ENCODE measurements at places on chromosomes 2 and 18.

DNA sequence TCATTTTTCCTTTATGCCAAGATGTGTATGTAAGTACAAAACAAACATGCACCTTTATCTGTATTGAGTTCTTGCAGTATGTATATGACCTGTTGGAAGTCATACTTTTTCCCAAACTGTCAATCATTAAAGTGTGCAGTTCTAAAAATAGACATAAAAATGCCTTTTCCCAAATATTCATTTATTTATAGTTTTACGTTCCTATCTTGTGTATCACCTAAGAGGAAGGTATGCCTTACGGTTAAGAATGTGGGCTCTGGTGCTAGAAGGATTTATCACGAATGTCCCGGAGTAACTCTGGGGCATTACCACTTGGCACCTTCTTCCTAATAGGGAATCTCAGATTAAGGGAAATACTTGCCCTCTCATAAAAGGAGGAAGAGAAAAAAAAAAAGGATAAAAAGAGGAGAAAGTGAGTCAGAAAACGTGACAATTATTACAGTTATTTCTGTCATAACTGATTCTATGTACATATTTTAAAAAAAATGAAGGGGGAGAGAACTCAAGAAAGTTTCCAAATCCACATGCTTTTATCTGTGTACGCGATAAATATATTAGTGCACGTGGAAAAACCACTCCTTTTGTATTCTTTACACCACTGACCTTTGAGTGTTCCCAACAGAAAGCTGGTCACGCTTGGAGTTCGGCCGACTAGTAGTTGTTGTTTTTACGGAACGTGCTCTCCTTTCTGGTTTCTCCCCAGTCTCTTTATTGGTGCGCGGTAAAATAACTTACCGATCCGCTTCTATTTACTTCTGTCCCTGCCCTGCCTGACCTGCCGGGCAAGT, 721 bp downstream of the MCEE start:
- no peak for DNase-seq

GRCh38 chr2:72326759-72327158, 179.1 kb upstream of the CYP26B1 start:
- no peak for DNase-seq

GRCh38 chr2:65710779-65711295, 278.4 kb upstream of the SPRED2 start:
- DNase-seq, result no peak

DNA sequence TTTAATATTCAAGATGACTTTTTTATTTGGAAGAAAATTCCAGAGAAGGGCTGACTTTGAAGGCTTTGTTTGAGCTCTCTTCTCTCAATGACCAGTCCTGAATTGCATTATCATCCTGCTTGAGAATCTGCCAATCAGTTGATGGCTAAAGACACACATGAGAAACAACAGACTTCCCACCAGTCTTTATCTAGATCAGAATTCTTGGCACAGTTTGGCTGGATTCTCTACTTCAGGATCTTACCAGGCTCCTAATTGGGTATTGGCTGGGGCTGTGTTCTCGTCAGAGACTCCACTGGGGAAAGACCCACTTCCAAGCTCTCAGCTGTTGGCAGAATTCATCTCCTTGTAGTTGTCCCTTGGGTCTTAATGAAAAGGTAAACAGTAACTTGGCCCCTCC, 86.0 kb downstream of the WDSUB1 start:
- no peak for DNase-seq

- DNase-seq, result no peak
Measured at GRCh38 chr2:173249661-173250641, 104.7 kb upstream of the CDCA7 start.

GRCh38 chr2:232576995-232577394, 26.5 kb downstream of the EIF4E2 start:
- DNase-seq, result no peak

DNA sequence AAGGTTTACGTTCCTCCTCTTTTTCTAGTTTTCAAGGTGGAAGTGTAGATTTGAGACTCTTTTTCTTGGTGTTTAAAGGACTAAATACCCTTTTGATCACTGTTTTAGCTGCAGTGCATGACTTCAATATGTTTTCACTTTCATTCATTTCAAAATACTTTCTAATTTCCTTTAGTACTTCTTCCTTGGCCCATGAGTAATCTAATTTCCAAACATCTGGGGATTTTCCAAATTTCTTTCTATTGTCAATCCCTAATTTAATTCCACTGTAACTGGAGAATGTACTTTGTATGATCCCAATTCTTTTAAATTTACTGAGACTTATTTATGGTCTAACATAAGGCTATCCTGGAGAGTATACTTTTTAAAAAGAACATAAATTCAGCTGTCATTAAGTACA, 3.8 kb upstream of the RHBDD1 start:
- DNase-seq, result no peak

DNA sequence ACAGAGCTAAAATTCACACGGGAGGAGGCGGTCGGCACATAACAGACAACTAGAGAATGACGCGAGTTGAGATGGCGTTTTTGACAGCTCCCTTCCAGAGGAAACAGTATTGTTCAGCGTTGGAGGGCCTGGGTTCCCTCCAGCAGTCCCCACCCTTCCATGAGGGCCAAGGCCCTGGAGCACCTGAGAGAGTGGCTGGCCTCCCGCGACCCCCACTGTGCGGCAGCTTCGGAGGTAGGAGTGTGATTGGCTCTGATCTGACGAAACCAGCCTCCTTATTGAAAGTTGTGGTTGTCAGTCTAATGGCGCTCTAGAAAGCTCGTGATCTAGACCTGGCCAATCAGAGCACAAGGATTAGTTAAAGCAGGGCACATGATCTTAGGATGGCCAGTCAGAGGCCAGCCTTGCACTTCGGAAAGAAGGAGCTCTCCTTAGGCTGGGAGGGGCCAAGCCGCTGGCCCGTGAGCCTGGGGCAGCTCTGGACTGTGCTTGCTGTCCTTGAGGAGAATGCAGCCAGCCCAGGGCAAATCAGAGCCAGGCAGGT, 104.5 kb upstream of the CELF4 start:
- DNase-seq, result no peak

- DNase-seq, result no peak
Measured at GRCh38 chr2:98769784-98770183, 38.9 kb upstream of the MGAT4A start.

- no peak for DNase-seq
Measured at GRCh38 chr2:60478660-60479059, 74.8 kb downstream of the BCL11A start.

DNA sequence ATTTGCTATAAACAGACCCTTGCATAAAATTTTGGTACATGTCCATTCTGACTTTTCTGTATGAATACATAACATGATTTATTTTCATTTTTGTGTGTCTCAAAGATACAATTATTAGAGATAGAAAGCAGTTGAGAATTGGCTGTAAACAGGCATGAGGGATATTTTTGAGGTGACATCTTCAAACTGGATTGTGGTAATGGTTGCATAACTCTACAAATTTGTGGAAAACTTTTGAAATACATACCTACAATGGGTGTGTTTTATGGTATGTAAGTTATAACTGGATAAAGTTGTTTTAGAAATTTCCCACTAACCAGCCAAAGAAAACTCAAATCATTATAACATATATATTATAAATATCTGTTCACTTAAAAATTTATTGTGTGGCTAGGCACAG, 39.6 kb downstream of the GREB1L start:
- no peak for DNase-seq

- no peak for DNase-seq
Measured at GRCh38 chr2:231418820-231419640, 23.5 kb downstream of the B3GNT7 start.

DNA sequence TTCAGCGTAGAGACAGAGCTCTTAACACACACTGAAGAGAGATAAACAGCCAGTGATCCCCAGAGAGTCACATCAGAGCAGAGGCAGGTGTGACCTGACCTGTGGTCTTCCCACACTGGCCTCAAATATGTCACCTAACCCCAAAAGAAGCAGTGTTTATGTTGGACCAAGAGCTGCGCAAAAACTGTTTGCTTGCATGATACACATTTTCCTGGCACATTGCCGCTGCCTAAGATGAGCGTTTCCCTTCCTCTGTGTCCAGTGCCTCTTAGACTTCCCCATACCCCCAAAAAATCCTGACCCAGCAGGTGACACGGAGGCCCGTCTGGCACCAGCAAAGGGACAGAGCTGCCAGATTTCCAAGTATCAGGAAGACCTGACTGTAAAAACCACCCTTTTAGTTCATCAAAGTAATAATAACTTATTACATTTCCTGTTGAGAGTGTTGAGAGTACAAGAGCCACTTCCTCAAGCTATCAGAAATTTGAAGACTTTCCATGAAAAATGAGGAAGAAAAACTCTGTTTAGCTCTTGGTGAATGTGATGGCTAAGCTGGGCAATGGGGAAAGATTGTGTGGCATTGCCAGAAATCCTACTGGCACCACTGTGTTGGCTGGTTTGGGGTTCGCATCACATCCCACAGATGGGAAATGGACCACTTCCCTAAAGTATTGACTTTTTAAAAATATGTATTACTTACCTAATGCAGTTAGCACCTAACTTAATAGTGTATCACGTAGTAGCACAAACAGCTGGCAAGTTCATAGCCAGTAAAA, 6.7 kb downstream of the TNFRSF11A start:
- no peak for DNase-seq

DNA sequence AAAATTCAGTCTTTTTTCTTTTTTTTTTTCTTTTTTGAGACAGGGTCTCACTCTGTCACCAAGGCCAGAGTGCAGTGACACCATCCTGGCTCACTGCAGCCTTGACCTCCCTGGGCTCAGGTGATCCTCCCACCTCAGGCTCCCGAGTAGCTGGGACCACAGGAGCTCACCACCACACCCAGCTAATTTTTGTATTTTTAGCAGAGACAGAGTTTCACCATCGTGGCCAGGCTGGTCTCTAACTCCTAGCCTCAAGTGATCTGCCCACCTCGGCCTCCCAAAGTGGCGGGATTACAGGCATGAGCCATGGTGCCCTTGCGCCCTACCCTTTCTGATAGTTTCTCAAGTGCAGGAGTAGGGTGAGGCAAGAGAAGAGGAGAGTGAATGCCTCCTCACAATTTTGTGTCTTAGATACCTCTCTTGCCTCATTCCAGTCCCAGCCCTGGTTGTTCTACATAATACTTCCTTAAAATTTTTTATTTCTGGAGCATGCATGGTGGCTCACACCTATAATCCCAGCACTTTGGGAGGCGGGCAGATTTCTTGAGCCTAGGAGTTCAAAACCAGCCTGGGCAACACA, 68.2 kb upstream of the CAB39 start:
- no peak for DNase-seq

- DNase-seq, result no peak
Measured at GRCh38 chr2:207482630-207483029, 47.1 kb upstream of the CREB1 start.

- DNase-seq, result no peak
Measured at GRCh38 chr2:221270806-221271205, 301.3 kb downstream of the EPHA4 start.

Measured in brain pericyte (primary cell).